ENCODE measurements at places on chromosomes 4 and X.
A peak's percentile ranks its signal among the peaks of the same experiment; 100 is the strongest.

DNA sequence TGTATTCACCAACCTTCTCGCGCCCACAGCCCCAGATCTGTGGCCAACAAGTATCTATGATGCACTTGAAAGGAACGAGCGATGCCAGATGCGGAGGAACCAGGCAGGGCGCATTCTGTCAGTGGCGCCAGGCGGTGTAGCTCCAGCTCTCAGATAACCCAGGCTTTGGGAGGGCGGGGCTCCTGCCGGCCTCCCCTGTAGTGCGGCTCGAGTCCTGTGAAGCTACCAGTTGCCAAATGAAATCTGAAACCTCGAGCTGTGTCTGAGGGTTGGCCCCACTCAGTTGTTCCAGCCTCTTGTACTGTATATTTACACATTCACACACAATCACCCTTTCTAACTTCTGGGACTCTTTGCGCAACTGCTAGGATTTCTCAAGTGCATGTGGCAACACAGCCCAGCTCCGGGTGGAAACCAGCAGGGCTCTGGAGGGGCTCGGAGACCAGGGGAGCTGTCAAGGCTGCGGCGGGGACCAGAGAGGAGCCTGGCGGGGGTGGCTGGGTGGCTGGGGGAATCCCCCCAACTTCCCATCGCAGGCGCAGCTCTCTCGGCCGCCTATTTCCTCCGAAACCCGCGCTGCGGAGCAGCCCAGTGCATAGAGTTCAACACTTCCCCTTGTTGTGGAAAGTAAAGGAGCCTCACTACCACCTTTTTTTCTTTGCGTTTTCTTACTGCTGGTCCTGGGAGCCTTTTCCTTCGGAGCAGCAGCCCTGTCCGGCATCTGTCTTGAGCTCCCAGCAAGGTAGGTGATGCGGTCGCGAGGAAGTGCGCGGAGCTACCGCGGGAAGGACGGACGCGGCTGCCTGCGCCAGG lies at the start of gene ARHGAP24:
Gene ARHGAP24, plus strand, starts transcription at position 333 of the 813 bp plus-strand sequence.
- DNase-seq, result peak; percentile 70

DNA sequence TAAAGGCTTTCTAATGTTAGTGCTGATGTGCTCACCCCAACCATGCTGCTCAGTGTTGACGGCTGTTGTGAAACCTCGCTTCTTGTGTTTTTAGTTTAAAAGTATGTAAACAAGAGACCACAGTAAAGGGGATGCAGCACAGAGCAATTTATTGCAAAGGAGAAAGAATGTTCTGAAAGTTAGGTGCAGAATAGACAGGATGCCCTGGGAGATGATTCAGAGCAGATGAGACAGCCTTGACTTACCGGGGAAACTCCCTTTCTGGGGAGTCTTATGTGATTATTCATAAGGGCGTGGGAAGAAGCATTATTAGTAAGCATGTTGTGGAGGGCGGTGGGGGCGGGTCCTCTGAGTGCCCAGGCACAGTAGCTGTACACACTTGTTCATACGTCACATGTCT lies 47.7 kb downstream of the EVC start:
- no peak for DNase-seq

DNA sequence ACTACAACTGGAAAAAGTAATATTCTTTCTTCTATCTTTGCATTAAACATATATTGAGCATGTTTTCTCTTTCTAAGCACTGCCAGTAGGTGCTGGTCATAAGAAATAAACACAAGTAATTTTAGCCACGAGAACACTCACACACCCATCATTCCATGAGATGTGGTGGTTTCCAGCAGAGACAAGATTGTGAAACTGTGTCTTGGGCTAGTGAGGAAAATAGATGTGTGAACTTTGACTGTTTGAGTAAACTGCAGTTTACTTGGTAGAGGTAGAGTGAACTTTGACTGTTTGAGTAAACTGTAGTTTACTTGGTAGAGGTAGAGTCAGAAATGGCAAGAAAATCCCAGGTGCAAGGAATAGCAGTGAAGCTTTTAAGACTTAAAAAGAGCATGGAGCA lies 300.9 kb upstream of the HS3ST1 start:
- DNase-seq, result no peak

DNA sequence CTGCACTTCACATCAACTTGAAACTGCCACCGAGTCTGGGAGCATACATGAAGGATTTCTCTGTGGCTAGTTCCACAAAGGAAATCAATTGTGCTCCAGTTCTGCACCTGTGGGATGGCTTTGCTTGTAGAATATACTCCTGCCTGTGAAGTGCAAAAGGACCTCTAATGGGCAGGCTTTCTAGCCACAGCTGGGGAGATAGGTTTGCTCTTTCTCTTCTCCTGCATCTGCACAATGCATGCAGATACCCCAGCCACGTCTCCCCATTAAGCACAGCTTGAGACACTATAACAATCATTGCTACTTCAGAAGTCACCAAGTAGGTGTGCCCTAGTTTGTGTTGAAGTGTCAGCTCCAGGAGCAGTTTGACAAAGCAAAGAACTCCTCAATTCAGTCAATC lies 364.6 kb downstream of the ZIC3 start:
- DNase-seq, result no peak

DNA sequence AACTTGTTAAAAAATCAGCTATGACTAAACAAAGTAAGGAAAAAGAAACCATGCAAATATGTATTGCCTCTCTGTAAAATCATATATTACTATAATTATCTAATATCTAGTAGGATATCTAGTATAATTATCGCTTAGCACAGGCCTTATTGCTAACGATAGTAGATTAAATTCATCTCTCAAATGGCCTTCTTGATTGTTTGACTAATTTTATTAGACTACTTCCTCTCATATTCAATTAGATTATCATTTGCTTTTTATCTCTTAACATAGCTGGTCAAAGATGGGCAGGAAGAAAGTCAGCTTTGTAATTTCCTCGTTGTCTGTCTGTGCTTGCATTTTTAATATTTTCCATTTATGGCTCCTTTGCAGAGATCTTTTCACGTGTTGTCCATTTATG lies 21.9 kb upstream of the HPGDS start:
- no peak for DNase-seq

- no peak for DNase-seq
Observed at GRCh38 chrX:43940816-43941474, 32.2 kb downstream of the NDP start.

Measured in CD4-positive, alpha-beta T cell treated with Interleukin-1 beta for 1 hour (primary cell).